Keratinocyte (primary cell): ENCODE measurements at places on chromosomes 5 and 9. TPM values are rescaled to one million over a fixed set of nuclear protein-coding genes. Genes with fewer than 3 reads are reported as not detected.

The SLC1A1 gene
- 0.06 to 0.77 TPM (median 0.20 TPM) in 3 replicates for polyA plus RNA-seq

The GLRA1 gene
- not detected in 3 replicates for polyA plus RNA-seq

The SPOCK1 gene
- 5.5 to 25.6 TPM (median 7.6 TPM) in 3 replicates for polyA plus RNA-seq

The SLC6A3 gene
- 0.03 TPM in 1 of 3 replicates, not detected in the others for polyA plus RNA-seq

The HTR4 gene
- polyA plus RNA-seq, result 0.03 to 0.09 TPM in 2 of 3 replicates, not detected in the other

DNA sequence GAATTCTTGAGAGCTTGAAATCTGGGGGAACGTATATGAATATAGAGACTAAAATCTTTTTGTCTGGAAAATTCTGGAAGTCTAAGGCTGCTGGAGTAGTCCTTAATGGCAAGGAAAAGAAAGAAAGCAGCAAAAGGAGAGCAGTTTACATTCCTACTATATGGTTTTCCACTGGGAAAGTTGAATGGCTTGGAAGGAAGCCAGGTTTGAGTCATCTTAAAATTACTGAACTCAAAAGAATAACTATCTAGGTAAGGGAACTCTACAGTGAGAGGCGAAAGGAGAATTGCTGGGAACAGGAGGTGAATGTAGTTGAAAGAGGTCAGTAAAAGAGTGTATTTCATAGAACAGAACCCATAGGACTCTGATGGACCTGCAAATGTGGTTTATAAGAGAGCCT, 258.1 kb upstream of the EDIL3 start:
- no peak for DNase-seq

DNA sequence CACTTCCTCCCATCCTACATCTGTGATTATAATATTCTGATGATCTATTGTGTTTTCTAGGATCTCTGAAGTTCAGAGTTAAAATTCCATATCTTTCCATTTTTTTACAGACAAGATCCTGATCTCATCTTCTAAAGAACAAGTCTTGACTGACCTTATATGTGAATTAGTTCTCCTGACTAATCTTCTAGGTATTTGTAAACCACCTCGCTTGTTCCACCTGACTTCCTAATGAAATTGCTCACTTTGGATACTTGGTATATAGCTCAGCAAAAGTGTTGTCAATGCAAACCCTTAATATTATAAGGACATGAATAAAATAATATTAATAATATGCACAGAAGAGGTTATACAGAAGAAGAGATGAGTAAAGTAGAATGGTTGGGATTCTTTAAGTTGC, 68.2 kb upstream of the NR4A3 start:
- peak; percentile 74 for DNase-seq

DNA sequence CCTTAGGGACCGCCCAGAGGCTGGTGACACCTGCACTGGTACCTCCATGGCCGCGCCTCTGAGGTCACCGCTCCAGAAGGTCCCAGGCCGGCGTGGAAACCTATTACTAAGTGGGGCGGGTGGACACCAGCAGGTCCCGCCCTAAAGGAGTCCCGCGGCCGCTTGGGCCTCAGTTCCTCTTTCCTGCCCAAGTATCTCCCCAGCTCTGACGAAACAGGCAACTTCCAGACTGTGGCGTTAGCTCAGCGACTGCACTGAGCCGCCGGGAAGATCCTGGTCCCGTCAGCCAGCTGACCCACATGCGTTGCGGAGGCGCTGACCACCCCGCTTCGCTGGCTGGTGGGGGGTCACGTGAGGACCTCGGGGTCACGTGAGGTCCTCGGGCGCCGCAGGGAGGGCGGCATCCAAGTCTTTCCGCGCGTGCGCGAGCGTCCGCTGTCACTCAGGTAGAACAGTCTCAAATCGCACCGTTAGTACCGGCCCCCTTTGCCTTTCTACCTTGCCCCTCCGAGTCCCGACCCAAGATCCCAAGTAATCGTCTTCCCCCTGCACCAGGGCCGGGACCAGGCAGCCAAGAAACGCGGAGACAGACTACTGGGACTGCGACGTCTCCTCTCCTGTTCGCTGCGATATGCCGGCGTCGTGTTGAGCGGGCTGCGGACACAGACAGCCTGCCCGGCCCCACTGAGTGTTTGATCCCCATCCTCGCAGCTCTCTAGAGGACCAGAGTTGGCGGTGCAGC, 53.7 kb upstream of the KDM4C start:
- DNase-seq, result no peak

- DNase-seq, result no peak
Observed at GRCh38 chr5:141298376-141298775, 5.5 kb downstream of the SLC25A2 start.

DNA sequence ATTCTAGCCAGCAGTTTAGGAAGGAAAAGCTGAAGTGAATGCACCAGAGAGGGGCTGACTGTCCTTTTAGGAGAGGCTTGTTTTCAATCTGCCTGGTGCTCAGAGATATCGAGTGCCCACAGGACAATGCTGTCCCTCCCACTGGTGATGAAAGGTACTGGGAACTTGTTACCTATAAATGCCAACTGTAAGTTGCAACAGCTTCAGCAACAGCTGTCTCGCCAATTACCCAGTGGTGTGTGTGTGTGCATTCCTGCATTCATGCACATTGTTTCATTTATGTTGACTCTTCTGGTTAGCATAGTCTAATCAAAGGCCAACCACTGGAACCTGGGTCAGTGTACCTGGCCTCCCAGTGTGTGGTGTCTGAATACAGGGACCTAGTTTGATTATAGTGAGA, 161.1 kb downstream of the CSNK1G3 start:
- no peak for DNase-seq

DNA sequence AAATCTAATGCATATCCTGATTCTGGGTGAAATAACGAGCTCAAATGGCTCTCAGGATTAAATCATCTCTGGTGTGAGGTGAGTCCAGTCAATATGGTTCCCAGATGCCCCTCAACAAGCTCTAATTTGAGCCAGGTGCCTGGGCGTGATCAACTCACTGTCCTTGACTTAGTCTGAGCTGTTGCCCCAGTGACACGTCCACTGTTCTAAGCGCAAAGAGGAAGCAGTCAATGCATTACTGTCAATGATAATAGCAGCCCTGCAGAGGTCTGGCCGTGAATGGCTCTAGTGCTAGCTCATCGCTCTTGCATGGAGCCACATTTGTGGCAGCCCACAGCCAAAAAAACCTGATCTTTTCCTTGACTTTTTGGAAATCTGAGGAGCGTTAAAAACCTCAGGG, 128.6 kb upstream of the EFNA5 start:
- DNase-seq, result no peak

DNA sequence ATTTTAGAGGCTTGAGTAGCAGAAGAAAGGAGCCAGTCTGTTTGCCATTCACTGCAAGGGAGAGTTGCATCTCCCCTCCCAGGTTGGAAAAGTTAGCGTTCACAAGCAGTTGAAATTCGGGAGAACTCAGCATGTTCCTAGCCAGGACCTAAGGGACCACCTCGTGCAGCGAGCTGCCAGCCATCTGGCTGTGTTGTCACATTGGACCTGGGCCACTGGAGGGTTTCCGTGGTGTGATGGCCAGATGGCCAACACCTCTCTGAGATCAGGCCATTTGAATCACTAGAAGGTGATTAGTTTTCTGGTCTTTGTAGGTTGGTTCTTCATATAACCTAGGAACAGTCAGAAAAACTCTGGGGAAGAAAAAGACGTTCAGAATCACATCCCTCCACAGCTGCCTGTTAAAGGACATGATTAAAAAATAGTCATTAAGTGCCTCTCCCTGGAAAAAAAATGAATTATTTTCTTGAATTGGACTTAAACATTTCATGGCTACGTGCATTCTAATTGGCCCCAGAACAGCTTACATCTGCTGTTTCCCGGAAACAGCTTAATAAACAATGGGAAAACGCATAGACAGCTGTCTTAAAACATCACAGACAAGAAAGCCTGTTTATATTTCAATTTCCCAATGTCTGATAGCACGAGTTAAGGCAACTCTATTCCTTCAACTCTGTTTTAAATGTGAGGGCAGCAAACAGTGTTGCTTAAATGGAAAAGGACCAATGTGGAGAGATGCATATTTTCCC, 303.9 kb downstream of the TENT4A start:
- no peak for DNase-seq

DNA sequence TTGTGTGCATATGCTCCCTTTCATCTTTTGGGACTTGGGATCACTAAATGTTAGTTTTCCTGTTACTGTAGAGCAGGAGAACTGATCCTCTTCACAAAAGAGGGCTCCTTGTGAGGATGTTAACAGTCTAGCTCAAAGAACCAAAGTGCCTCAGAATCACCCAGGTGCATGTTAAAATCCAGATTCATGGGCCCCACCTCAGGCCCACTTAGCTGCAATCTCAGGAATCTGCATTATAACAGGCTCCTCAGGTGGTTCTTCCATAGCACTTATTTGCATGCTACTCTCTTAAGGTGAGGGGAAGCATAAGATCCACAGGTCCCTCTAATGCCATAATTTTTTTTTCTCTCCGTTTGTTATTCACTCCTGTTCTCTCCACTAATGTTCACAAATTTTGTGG, 14.8 kb upstream of the MEF2C start:
- DNase-seq, result no peak

DNA sequence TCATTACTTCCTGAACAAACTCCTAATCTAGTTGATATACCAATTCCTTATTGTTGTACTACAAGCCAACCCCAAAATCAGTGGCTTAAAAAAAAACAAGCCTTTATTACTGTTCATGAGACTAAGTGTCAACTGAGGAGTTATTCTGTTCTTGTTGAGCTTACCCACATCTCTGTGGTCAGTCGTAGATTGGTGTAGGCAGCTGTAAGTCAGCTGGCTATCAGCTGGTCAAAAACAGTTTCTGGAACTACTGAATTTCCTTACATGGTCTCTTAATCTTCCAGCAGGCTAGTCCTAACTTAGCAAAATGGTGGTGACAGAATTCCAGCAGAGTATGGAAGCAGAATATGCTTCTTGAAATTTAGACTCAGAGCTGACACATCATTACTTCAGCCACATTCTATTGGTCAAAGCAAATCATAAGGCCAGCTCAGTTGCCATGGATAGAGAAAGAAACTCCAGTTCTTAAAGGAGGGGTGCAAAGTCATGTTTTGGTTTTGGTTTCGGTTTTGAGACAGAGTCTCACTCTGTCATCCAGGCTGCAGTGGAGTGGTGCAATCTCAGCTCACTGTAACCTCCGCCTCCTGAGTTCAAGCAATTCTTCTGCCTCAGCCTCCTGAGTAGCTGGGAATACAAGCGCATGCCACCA, 386.1 kb upstream of the MPDZ start:
- no peak for DNase-seq
